ENCODE measurements at places on chromosomes 11 and 22.
A peak's percentile ranks its signal among the peaks of the same experiment; 100 is the strongest.

- no peak for DNase-seq
Observed at GRCh38 chr11:117369534-117369933, 41.9 kb downstream of the CEP164 start.

GRCh38 chr11:12204506-12204905, 94.1 kb downstream of the MICAL2 start:
- DNase-seq, result no peak

- no peak for DNase-seq
Observed at GRCh38 chr11:114059984-114060391, 477 bp downstream of the ZBTB16 start.

GRCh38 chr11:64724863-64725532, 2.0 kb upstream of the NRXN2 start:
- no peak for DNase-seq

DNA sequence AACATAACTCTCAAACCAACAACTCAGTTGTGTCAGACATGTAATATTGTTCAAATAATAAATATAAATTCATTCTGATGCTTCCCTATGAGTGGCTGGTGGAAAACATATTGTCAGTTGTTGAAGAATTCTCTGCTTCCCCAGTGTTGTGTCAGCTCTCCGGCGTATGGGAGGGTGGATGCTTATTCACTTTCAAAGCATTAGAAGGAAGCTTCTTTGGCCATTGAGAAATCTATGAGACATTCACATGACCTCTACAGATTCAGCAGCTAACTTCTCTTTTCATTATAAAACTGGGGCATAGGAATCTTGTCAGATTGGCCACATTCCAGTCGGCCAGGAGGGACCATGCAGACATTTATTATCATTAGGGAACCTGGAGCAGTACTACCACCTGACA, 2.9 kb downstream of the OR51V1 start:
- DNase-seq, result no peak

DNA sequence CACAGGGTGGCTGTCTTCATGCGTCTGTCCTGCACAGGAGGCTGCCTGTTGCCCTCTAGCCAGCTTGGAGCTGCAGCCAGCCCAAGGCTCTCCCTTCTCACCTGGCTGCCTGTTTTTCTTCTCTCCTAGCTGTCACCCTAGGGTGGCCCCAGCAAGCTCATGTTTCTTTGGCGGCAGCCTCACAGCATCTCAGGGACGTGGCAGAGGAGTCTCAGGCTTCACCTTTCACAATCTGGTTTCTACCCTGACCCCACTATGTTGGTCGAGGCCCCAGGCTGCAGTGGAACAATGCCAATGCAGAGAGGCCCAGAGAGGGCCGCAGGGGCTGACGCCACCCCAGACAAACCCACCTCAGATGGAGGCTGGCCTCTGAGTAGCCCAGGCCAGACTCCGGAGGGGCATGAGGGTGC, 2.5 kb upstream of the CLDN5 start:
- DNase-seq, result no peak

GRCh38 chr22:42700355-42700754, 20.3 kb downstream of the A4GALT start:
- no peak for DNase-seq

DNA sequence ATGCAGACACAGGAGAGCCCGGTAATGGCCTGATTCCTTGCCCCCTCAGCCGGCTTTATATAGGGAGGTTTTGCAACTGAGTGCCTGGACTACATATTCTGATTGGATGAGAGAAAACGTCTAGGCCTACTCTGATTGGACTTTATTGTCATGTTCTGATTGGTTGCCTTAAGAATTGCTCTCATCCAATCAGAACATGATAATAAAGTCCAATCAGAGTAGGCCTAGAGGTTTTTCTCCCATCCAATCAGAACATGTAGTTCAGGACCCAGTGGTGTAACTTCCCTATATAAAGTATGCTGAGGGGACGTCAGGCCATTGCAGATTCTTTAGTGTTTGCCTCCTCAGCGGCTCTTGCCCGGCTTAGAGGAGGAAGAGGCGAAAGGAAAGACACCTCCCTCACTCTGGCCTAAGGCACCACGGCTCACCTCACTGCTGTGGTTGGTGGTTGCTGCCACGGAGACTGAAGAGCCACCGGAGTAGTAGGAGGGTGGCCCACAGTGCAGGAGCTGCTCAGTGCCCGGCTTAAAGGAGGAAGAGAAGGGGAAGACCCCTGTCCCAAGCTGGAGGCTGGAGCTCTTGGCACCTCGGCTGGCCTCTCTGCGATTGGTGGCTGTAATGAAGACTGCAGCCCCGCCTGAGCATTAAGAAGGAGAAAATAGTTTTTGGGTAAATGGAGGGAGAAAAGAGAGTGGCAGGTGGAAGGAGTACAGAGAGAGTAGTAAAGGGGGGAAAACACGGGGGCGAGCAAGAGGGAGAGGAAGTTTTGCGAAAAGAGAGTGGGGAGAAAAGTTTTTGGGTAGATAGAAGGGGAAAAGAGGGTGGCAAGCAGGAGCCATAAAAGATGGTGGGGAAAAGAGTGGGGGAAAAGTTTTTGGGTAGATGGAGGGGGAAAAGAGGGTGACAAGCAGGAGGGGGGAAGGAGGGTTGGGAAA, 116.7 kb upstream of the SERPIND1 start:
- no peak for DNase-seq

DNA sequence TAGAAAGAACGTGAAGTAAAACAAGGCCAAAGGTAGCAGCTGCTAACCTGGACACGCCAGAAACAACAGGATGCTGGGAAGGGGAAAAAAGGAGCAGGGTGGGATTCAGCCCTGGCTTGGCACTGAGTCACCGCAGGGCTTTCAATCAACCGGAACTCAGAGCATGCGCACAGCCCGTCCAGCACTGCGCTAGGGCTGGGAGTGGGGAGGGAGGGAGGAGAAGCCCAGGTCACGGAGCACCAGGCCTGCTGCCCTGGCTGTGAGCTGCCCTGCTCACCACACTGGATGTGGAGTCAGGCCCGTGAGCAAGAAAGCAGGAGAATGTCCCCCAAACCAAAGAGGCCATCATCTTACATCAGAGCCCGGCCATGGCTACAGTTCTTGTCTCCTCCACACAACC, 51.5 kb downstream of the APOL1 start:
- no peak for DNase-seq

DNA sequence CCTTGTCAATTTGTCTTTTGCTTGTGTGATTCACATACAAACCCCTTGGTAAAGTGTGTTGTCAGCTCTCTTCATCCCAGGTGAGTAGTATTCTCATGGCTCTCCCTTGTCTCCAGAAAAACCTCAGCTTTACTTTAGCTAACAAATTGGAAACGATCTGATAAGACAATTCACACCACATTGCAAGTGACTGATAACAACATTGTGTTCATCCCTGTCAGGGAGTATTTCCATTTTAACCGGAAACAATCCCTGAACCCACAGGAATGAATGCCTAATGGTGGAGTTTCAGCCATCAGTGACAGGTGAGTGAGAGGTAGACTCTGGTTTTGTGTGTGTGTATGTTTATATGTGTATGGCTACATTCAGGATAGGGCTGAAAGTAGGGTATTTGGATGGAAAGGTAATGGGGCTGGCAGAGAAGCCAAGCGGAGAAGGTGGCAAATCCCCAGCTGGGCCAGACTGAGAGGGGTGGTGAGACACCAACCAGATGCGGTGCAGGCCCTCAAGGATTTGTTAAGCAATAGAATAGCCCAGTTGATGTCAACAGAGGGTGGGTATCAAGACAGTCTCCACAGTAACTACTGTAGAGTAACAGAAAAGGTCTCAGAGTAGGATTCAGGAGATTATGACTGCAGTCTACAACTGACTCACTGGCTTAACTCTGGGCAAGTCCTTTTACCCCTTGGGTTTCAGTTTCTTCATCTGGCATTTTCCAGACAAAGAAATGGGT, 7.6 kb downstream of the LRRC51 start:
- DNase-seq, result no peak

GRCh38 chr11:127471662-127472061, 471.1 kb upstream of the KIRREL3 start:
- no peak for DNase-seq

DNA sequence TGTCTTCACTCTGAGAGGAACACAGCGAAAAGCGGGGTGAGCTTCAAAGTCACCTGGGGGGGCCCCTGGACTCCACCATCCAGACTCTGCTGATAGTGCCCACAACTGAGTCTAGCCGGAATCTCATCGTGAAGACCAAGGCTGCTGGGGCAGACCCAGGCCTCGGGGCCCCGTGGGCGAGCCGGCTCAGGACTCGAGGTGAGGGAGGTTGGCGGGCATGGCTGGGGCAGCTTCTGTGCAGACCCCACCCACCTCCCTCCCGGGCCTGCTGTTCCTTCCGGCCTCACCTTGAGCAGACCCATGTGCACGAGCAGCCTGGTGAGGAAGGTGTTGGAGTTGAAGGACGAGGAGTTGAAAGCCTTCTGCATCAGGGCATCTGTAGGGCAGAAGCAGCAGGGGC, 8.7 kb upstream of the CHADL start:
- DNase-seq, result no peak

DNA sequence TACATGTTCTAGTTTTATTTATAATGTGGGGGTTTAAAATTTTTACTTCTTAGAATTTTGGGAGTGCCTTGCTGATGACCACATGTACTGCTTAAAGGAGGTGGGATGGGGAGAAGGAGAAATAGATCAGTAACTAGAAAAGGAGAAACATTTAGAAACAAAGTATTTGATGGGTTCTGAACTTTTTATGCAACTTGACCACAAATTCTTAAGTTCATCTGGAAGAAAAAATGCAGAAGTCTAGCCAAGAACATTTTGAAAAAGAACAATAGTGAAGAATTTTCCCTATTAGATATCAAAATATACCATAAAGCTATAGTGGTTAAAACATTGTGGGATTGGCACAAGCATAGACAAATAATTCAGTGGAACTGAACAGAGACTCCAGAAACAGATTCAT, 73.3 kb upstream of the AMPD3 start:
- no peak for DNase-seq

DNA sequence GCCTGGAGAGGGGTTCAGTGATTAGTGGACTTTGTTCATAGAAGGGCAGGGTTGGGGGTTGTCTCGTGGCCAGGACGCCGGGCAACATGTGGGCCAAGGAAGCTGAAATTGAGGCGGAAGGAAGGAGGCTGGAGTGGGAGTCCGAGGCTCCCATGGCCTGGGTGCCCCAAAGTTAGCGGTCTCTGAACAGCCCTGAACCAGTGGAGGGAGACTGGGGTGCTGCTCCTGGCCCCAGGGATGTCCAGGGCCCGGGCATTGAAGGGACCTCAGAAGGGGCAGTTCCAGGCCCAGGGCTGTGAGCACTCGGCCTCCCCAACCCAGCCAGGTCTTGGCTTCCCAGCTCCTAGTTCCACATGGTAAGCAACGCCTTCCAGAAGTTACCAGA, 59.2 kb upstream of the PRODH start:
- DNase-seq, result no peak

GRCh38 chr11:67441731-67442351, 1.4 kb downstream of the CORO1B start:
- no peak for DNase-seq

- DNase-seq, result no peak
Observed at GRCh38 chr11:8384199-8384821, 120.6 kb upstream of the LMO1 start.

GRCh38 chr11:22798901-22799300, 30.7 kb downstream of the SVIP start:
- DNase-seq, result no peak

DNA sequence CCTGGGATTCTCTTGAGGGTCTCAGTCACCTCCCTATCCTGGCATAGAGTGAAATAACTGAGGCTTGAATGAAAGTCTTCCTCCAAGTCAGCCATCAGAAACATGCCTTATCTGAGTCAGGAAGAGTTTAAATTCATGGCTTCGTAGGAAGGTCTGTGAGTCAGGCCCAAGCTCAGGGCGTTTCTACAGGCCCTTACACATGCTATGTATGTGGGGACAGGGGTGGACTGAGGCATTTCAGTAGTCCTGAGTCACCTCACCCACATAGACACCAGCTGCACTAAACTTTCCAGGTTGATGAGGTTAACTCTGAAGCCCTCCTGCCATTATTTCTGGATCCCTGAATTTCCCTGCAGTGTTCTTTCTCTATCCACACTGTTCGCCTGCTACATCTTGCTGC, 134.6 kb upstream of the RCN1 start:
- DNase-seq, result no peak

- DNase-seq, result peak; percentile 71
Observed at GRCh38 chr22:46071451-46072109, 78.7 kb upstream of the PPARA start.

- DNase-seq, result no peak
Observed at GRCh38 chr22:23220485-23221350, 40.4 kb downstream of the BCR start.

Data from NCI-H2081 treated with DMSO at 0.1 percent for 48 hours (cell line).